ENCODE measurements at places on chromosomes 2 and 18. TPM values are rescaled to one million over a fixed set of nuclear protein-coding genes. Genes with fewer than 3 reads are reported as not detected.

The METTL8 gene
- total RNA-seq = 16.0 TPM

The ATP6V1B1 gene
- 6.5 TPM for total RNA-seq

The LCT gene
- 0.33 TPM for total RNA-seq

The ATF2 gene
- total RNA-seq = 74.3 TPM

The CPLX4 gene
- total RNA-seq = not detected

The SERPINB2 gene
- not detected for total RNA-seq

The ZNF2 gene
- total RNA-seq = 5.4 TPM

The GRHL1 gene
- 1.1 TPM for total RNA-seq

The POU3F3 gene
- not detected for total RNA-seq

All from natural killer cell treated with Interleukin-12 subunit alpha and Interleukin-12 subunit beta and Interleukin-15 and Interleukin-18, amount 100 ng/mL, for 72 hours (primary cell).